ENCODE measurements at places on chromosomes 1 and 21.

GRCh38 chr1:34740161-34740868 lies 14.5 kb upstream of the GJB5 start:
- no peak for DNase-seq

- DNase-seq = no peak
Measured at GRCh38 chr1:182357913-182358312, 33.7 kb downstream of the GLUL start.

DNA sequence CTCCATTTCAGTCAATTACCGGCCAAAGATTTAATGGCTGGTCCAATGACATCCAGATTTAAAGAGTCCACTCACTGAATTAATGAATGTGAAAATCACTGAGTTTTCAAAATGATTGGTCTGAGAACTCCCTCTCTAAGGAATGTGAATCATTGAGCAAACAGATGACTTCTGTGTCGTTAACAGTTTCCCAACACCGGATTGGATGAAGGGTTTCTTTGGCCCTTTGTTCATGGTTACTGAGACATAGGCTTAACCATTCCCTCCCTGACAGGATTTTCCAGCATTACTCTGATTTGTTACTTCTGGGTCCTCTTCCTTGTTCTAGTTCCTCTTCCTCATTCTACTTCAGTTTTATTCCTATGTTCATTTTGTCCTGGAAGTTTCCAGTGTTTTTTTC lies 1.5 kb upstream of the CLDN17 start:
- no peak for DNase-seq

- DNase-seq = no peak
Measured at GRCh38 chr21:41507521-41508414, at the start of gene TMPRSS2. Gene TMPRSS2 (minus strand): TSS chr21:41508158. CDS start chr21:41498133, 10,025 bp downstream.

DNA sequence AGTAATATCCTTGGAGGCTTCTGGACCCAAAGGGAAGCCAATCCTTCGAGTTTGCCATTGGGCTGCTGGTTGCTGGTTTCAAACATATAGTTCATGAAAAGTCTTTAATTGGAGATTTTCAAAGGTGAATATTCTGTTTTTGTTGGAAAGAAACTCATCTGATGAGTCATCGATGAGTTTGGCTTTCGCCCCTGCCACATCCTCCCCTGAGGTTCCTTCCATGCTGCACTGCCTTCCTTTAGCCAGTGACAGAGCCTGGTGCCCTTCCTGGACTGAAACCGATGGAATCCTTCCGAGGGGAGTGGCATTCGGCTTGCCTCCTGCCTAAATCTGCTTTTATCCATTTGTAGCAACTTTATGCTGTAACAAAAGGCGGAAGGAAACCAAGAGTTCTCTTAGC lies 550.0 kb downstream of the KIF26B start:
- DNase-seq = no peak

DNA sequence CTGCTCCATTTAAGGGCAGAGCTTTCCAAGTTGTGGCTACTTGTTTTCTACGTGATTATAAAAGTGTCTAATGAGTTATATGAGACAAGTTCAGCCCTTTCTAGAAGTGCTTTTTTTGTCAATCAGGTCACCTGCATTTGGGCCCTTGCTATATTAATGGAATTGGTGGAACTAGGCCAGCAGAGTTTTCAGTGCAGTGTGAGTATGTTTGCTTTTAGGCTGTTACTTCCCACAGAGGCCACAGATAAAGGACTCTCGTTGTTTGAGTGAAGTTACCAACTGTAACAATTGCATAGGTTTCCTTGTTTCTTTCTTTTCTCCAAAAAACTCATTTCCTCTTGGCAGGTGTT lies 10.9 kb downstream of the SMAP2 start:
- no peak for DNase-seq

GRCh38 chr1:227775841-227776240 lies 39.6 kb upstream of the PRSS38 start:
- DNase-seq = no peak

- no peak for DNase-seq
Measured at GRCh38 chr1:150085406-150085805, 17.8 kb downstream of the VPS45 start.

DNA sequence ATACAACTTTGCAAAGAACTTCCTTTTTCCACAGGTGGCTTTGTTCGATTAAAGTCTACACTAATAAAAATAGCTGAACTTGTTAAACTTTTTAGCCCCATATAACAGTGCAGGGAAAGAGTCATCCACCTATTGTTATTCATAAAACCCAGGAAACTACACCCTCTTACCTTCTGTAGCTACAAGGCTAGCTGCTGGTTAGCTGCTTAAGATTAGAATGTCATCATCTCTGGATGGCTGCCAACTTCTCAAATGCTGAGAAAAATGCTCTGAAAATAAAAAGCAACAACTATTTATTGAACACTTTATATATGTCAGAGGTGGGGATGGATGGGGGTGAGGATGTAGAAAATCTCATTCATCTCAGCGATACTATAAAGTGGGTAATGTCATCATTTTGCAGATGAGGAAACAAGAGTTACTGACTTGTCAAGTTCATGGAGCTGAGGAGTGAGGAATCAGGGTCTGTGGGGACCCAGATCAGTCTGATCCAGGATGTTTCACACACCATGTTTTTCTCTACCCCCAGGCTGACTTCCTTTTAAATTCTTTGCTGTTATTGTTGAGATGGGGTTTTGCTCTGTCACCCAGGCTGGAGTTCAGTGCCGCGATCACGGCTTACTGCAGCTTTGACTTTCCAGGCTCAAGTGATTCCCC lies 17.1 kb downstream of the ATP5PF start:
- no peak for DNase-seq

GRCh38 chr1:87394513-87394912 lies 65.8 kb downstream of the LMO4 start:
- no peak for DNase-seq

DNA sequence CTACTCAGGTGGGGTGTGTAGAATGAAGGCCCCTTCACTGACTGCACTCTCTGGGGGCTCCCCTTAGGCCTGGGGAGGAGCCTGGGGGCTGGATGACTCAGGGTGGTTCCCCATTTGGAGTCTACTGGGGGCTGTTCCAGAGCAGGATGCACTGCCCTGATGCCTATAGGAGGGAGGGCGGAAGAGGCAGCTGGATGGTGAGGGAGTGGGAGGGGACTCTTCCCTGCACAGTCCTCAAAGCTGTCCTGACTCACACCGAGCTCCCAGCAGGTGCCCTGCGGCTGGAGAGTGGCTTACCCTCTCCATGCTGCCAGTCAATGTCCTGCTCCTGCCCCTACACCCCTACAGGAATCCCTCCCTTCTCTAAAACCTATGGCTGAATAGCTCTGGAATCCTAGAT lies 204.4 kb downstream of the TRABD2B start:
- DNase-seq = no peak

DNA sequence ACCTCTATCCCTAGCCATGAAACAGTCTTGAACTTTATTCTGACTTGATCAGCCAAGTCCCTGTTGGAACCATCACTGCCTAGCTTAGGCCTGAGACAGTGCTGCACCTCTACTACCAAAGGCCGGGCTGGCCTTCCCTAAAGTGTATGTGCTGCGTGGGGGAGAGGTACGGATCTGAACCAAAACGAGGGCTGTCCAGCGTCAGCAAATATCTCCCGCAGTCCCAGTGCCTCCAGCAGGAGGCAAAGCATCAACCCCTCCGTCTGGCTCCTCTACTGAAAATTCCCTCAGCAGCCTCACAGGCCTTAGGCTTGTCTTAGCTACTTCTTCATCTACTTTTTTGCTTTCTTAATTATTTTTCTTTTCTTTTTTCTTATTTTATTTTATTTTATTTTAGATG lies 33.3 kb upstream of the KIF26B start:
- no peak for DNase-seq

DNA sequence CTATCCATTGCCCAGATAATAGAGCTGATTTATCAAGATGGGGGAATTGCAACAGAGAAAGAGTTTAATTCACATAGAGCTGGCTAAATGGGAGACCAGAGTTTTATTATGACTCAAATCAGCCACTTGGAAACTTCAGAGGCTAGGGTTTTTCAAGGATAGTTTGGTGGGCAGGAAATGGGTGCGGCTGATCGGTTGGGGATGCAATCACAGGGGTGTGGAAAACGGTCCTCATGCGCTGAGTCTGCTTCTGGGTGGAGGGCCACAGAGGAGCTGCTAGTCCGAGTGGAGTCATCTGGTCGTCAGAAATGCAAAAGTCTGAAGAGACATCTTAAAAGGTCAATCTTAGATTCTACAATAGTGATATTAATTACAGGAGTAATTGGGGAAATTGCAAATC lies 32.0 kb upstream of the FAM89A start:
- DNase-seq = no peak

GRCh38 chr1:91944087-91944486 lies 5.1 kb upstream of the BRDT start:
- DNase-seq = no peak

GRCh38 chr1:231337043-231337471 lies 595 bp downstream of the EXOC8 start:
- no peak for DNase-seq

DNA sequence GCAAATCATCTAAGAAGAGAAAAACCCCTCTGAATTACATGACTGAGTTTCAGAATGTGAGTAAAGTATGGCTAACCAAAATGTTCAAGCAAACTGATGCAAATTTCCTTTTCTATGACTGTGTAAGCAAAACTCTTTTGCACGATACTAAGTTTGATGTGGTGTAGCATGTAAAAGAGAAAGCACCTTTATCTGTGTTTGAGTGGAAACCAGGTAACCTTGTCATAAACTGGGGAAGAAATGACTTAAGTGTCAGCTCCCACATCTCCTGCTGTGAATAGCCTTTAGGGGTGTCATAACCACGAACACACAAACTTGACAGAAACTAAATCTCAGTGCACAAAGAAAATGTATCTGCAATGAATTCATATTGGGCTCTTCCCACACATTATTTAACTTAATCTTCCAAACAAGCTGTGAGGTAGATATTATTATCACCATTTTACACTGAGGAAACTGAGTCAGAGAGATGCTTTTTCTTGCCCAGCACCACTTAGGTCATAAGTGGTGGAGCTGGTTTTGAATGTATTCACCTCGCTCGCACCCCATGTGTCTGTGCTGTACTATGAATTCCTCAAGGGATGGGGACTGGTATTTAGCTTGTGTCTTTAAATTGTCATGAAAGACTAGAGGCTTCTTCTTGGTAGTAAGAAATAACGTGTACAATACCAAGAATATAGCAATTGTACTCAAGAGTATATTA lies 32.9 kb upstream of the IL12RB2 start:
- no peak for DNase-seq

- peak; percentile 57 for DNase-seq
Measured at GRCh38 chr1:38527373-38527966, 332.1 kb downstream of the RRAGC start.

DNA sequence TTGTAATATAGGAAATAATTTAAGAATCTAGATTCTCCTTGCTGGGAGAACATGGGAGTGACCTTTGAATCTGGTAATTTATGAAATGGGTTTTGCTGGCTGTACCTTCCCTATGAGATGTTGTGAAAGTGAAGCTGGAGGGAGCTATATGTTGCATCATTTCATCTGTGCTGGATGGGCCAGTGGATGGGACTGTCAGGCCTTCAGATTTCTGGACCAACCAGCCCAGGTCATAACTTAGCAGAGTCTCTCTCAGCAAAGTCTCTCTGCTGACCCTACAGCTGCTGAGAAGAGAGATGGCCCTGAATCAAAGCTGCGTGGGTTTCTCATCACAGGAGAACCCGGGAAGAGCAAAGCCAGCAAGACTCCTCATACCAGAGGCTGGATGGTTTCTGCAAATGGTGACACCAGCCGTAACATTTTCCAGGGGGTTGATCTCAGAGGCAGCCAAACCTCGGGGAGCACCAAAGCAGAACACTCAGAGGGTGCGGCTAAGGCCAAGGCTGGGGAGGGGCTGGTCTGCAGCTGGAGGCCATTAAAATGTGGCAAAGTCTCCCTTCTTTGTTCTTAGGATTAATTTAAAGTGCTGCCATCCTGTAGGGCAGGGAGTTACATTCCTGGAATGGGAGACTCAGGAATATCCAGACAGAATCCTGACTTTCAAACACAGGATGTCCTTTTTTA lies 18.2 kb upstream of the PTGFRN start:
- no peak for DNase-seq

GRCh38 chr1:9128520-9129265 lies at the start of gene GPR157:
Gene GPR157 (minus strand): TSS chr1:9129102. CDS start chr1:9129027, 75 bp downstream.
- peak; percentile 95 for DNase-seq

DNA sequence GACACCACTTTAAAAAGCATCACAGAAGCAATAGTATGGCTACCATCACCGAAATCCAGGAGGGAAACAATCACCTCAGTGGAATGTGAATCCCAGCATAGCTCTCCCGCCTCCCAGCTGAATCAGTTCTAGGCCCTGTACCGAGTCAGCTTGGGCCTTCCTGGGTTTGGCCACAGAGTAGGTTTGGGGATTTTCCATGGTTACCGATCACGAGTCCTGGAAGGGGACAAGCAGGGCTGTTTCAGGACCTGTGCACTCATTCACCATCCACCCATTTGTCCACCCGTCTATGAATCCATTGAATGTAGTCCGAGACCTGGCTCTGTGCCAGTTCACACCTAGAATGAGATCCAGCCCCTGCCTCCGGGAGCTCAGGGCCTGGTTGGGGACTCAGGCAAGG lies 94.2 kb downstream of the ARHGEF10L start:
- no peak for DNase-seq

GRCh38 chr1:6385488-6386191 lies 7.9 kb downstream of the ACOT7 start:
- no peak for DNase-seq

- peak; percentile 78 for DNase-seq
Measured at GRCh38 chr1:11806307-11806936, 431 bp downstream of the CLCN6 start.

DNA sequence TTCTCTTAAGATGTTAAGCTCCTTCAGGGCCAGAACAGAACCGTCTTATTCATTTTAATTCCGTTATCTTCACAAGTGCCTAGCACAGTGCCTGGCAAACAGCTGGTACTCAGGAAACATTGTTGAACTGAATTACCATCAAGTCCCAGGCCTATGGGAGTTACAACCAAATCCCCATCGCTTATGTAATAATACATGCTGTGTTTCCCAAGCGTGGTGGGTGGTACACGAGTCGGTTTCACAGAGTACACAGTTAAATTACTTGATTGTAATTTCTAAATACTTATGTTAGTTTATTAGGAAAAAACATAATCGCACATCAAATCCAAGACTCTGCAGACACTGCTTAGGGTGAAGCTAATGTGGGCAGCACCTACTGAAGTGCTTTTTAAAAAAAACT lies 1.0 kb downstream of the ANGEL2 start:
- DNase-seq = no peak

DNA sequence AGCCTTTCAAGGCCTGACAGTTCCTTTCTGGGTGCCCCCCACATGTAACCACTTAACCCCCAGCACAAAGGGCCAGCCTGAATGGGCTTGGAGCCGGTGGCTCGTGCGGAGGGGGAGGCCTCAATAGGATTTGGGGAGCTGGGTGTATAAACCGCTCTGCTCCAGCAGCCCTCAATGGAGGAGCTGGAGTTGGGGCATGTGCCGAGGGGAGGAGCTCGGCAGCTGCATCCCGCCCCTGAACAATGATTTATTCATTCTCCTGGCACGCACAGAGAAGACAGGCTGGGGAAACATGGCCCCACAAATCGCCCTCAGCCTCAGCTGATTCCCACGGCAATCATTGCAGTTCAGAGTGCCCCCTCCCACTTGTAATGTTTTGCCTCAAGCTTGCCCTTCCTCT lies 6.9 kb upstream of the C1orf216 start:
- DNase-seq = no peak

- DNase-seq = no peak
Measured at GRCh38 chr21:34697826-34698225, 29.0 kb downstream of the CLIC6 start.
